Suprapubic skin (tissue), 4 donors: ENCODE measurements at places on chromosomes 1 and 21. TPM values are rescaled to one million over a fixed set of nuclear protein-coding genes. Genes with fewer than 3 reads are reported as not detected.

DNA sequence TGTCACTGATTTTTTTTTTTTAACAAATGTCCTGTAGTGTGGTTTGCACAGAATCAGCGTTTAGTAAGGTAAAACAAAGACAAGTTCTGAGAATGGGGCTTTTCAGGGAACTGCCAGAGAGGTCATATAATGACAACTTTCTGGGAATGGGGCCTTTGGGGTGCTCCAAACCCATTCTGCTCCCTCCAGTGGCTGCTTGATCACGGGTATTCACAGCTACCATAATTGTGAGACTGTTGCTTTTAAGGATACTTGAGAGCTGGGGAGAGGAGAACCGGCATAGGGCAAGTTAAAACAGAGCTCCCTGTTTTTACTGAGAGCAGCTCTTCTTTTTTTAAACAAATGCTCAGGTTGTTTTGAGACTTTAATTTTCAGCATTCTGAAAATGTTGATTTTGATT is 48.2 kb downstream of the CYP2J2 start:
- no peak for DNase-seq

DNA sequence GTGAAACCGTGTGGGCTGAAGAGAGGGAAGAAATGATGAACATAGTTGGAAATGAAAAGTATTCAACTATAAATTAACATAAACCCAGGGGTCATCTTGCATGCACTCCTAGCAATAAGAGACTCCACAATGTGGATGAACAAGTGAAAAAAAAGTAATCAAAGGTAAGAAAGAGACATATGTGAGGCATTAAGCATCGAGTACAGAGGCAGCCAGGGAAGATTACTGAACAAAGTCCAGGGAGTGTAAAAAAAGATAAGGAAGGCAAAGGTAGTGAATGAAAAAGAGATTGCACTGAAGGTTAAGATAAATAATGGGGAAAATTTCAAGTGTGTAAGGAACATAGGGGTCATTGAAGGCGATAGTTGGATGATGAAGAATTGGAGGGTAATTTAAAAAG is 330.8 kb upstream of the PROX1 start:
- DNase-seq: no peak

DNA sequence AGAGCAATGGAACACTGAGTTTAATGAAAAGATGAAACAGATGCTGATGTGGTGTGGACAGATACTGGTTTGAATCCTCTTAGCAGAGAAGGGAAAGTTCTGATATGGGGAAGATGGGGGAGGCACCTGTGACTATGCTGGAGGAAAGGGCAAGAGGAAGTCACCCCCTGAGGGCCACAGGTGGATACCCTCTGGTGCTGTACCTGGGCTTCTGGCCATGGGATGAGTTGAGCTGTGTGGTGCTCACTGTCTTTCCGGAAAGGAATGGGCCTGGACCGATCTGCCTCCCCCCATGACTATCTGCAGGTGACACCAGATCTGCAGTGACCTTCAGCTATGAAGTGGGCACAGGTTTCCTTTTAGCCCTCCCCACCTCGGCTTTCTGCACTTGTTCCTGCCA is 52.4 kb downstream of the IER5 start:
- DNase-seq: no peak

- DNase-seq: no peak
These were observed 1.0 kb downstream of the ST6GALNAC5 start for GRCh38 chr1:76868154-76868882.

DNA sequence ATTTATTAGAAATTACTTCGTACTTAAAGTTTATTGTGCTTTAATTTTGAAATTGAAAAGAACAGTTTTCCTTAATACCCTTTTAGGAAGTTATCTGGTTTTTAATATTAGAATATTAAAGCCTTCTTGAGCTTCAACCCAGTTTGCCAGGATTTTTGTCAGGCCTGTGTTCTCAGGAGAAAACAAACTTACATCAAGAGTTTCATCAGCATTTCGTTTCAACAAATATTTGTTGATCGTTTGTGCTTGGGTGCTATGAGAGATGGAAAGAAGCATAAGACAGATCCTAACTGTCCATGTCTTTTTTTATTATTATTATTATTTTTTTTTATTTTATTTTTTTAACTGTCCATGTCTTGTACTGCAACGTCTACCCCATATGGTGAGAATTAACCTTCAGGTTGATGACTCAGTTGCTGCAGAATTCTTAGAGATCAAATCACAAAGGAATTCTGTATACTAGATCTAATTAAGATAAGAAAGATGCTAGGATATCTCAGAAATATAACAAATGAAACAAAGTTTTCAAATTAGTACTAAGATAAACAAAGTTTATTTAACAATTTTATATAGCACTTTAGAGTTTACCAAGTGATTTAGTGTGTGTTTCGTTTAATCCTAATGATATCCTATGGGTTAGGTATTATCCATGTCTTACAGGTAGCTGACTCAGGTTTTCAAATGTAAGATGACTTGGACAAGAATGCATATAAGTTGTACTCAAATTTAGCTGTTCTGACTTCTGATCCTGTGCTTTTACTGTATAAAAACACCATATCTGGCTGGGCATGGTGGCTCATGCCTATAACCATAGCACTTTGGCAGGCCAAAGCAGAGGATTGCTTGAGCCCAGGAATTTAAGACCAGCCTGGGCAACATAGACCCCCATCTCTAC is 14.3 kb downstream of the FBXO28 start:
- DNase-seq: no peak

DNA sequence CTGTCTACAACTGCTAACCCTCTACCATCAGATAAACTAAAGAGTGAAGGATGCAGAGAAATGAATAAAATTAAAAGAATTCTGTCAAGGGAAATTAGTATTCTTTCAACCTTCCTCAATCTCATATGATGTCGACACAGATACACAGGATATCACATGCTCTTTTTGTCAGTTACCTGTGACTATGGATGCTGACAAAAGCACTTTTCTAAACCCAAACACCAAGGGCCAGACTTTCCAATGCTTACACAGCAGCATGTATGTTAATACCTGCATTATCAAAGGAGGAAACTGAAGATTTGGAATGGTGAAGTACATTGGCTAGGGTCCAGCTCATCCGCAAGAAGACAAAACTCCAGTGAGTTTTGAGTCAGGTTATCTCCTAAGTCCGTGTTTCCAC is 294.0 kb downstream of the SMYD3 start:
- DNase-seq: no peak

DNA sequence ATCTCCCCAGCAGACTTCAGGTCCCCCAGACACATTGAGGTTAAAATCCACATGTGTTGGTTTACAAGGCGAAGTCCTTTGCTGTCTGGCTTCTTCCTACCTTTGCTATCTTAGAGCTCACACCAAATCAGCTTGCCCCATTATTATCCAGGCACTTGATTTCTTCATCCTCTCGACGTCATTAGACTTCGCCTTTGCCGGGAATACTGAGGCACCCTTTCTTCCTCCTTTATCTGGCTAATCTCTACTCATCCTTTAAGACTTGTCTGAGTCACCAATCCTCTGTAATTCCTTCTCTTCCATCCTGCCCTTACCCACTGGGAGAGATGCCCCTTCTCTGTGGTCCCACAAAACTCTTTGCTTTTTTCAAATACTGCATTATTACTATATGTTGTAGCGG is 9.2 kb upstream of the XCL2 start:
- DNase-seq: no peak

GRCh38 chr1:226577401-226578180 is 29.0 kb downstream of the STUM start:
- no peak for DNase-seq

GRCh38 chr21:43812139-43812821 is 22.9 kb downstream of the RRP1 start:
- no peak for DNase-seq

GRCh38 chr1:204728456-204728855 is 42.9 kb upstream of the LRRN2 start:
- DNase-seq: no peak

GRCh38 chr1:6004412-6005123 is 12.3 kb upstream of the NPHP4 start:
- DNase-seq: peak; percentile 21

The MORN1 gene
- total RNA-seq: 10.8 TPM

The LCE1B gene
- 178 TPM for total RNA-seq

The FMO4 gene
- total RNA-seq: 1.5 TPM
